ENCODE measurements at places on chromosomes 2 and 18.

DNA sequence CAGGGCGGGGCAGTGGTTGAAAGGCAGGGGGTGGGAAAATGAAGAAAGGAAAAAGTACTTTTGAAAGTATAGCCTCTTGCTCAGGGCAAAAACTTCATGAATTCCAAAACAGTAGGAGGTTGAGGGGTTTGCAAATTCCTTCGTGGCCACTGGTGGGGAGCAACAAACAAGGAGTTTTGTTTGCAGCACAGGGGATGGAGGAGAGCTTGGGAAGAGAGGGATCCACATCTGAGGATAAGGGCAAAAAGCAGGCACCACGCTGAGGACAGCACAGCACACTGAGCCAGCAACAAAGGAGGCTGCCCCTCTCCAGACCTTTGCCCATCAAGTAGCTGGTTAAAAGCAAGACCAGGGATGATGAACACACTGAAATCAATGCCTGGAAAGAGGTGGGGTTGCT lies 148.9 kb downstream of the TCF4 start:
- no peak for DNase-seq

DNA sequence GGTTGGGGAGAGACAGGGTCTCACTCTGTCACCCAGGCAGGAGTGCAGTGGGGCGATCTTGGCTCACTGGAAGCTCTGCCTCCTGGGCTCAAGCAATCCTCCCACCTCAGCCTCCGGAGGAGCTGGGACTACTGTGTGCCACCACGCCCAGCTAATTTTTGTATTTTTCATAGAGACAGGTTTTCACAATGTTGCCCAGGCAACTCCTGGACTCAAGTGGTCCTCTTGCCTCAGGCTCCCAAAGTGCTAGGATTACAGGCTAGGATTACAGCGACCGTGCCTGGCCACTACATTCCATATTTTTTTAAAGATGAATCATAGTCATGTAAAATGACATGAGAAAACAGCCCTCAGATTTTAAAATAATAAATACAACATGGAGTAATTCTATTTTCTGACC lies 32.3 kb downstream of the CWC22 start:
- DNase-seq, result no peak

DNA sequence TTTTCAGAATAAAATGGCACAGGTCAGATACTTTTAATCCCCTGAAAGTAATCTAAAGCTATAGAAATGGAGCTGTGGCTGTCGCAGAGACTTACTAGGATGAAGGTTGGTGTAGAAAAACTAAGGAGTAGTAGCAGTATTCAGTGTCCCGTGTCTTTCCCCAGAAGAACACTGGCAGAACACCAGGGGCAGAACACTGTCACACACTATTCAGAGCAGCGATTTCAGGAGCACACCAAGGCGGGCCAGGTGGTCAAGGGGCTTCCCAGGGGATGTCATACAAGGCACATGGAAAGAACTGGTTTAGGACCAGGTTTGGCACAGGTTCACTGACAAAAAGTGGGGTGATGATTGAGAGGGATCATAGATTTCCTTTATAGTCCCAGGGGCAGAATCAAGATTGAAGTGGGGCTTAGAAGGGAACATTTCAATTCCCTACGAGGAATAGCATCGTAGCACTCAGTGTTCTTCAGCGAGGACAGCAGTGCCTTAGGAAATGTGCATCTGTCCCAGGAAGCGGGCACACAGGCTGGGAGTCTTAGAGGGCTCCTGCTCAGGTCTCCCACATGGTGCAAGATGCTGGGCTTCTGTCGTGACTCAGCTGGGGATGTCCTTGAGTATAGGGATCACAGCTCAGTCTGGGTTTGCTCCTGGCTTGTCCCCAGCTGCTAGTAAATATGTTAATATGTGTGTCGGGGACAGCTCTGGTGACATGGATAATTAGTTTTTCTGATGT lies 22.6 kb downstream of the BCL2L11 start:
- DNase-seq, result no peak

GRCh38 chr2:65053199-65053598 lies 3.0 kb upstream of the CEP68 start:
- DNase-seq, result no peak

DNA sequence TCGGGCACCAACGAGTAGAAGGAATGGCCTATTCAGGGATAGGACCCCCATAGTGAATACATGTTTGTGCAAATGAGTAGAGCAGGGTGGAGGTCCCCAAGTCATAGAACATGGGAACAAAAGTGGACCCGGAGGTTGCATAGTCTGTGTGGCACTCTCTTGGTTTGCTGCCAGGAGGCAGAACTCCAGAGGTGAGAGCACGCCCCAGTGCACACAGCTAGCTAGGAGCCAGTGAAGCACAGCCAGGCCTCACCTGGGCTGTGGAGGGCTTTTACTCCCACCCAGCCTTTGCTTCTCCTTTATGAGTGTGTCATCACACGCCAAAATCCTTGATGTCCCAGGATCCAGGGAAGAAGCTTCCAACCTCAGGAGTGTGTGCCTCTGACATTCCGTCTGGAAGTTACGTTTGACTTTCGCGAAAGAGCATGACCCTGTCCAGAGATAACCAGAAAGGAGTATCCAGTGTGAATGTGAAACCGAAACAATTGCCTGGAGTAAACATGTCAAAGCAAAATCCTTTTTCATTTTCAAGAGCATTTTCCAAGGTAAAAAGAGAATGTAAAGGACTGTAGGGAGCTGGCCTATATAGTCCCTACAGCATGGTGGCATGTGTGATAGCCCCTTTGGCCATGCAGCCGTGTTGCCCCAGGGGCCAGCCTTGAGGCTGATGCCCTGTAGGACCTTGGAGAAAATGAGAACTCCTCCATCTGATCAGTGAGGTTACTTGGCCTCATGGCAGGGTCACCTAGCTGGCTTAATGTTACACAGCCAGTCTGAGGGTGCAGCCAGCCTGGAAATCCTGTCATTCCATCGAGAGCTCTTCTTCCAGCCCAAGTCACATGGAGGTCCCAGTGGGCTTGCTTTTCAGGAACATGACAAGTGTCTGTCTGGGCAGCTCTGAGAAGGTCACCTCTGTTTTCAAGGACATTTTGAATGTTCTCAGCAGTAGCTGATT lies 8.8 kb downstream of the TRIB2 start:
- DNase-seq, result no peak

- DNase-seq, result no peak
These were observed 143.0 kb upstream of the SOX11 start for GRCh38 chr2:5548991-5549715.

DNA sequence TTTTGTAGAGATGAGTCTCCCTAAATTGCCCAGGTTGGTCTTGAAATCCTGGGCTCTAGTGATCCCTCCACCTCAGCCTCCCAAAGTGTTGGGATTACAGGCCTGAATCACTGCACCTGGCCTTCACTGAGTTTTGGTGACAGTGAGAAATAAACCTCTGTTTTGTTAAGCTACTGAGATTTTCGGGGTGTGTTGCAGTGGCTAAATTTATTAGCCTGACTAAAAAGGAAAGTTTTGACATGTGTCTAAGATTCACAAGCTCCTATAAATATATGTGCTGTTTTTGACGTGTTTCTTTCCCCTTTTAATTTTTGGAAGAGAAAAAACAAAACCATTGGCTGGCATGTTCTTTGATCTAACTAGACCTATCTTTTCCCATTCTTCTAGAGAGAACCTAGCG lies 190.5 kb upstream of the MC4R start:
- DNase-seq, result no peak

DNA sequence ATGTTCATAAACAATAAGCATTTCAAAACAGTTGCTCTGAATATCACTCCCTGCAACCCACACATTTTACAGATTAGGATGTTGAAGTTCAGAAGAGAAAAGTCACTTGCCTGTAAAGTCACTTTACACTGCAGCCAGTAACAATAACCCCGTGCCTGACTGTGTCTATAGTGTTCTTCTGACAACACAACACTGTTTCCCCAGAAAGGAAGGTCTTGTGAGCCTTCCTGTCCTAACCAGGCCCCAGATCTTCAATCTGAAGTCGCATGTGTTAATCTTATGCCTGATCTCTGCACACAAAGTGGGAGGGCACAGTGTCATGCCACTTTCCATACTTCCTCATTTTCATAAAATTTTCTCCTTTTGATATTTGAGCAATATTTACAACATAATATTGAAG lies 120.2 kb downstream of the FEZ2 start:
- DNase-seq, result no peak

Data from stimulated activated CD4-positive, alpha-beta T cell treated with anti-CD3 and anti-CD28 coated beads, Interleukin-4, amount 100 ng/mL, for 4 hours (primary cell).